Activated CD4-positive, alpha-beta T cell treated with anti-CD3 and anti-CD28 coated beads, Interleukin-2, amount 10 ng/mL, durations not matched to agents 7 days and 5 days (primary cell): ENCODE measurements at places on chromosomes 12 and 14.

DNA sequence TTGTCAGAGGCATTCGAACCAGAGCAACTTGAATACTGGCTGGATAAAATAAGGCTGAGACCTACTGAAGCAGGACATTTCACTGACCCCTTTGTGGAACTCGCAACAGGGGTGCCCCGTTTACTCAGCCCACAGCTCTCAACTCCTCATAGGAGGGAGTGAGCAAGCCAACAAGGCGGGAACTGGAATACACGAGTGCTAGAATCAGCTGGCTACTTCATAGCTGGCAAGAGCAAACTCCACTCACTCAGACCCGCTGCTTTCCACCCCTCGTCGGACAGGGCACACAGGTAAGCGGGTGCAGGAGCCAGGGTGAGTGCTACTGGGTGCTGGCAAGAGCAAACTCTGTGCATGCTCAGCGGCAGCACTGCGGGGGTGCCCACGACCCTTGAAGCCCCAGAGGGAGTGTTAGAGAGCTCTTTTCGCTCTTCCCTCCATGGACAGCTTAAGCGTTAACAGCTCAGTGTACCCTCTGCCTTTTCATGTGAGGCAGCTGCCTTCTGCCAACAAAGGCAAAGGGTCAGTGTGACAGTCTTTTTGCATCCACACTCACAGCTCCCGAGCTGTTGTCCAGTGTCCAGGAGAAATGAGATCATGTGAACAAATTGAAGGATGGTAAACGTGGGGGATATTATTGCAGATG is 15.7 kb downstream of the CAPZA3 start:
- DNase-seq: no peak

DNA sequence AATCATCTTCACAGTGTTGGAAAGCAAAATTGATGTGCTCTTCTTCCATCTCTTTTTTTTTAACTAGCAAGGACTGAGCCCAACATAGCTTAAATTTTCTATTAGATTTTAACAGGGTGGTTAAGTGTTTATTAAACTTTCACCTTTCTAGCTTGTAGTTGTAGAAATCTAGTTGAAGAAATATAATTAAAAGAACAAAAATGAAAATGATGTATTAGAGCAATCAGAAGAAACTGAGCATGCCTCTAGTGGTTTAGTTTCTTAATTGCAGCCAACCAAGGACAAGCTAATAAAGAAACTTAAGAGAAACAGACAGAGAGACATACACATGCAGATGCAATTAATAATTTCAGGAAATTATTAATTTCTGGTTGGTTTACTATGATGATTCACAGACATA is 673.0 kb upstream of the LMO3 start:
- no peak for DNase-seq

DNA sequence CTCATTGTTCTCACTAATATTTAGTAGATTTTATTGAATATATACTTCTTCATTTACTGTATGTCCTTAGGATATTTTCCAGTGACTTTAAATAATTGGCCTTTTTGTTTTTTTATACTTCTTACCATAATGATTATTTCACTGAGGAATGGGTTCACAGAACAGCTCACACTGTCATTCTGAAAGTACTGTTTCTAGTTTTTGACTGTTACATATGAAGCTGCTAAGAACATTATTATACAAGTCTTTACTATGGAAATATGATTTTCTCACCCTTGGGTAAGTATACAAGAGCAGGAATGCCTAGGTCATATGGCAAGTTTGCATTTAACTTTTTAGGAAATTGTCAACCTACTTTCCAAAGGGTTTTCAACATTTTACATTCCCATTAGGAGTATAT is 343.1 kb downstream of the CCER1 start:
- no peak for DNase-seq

GRCh38 chr14:32432813-32433538 is 103.9 kb downstream of the AKAP6 start:
- no peak for DNase-seq

DNA sequence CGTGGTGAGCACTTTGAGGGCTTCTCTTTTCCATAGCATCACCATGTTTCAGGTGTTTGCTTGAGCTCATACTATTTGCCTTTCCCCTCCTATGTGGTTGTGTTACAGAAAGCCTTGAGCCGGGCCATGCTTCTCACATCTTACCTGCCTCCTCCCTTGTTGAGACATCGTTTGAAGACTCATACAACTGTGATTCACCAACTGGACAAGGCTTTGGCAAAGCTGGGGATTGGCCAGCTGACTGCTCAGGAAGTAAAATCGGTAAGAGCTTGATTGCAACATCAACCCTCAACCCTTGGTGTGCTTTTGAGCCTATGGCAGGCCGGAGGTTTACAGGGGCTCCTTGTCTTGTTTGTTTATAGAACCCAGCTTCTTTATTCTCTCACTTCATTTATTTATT is 8.1 kb downstream of the LETMD1 start:
- DNase-seq: no peak

- DNase-seq: no peak
Measured at GRCh38 chr14:78130356-78130755, 39.8 kb upstream of the NRXN3 start.

DNA sequence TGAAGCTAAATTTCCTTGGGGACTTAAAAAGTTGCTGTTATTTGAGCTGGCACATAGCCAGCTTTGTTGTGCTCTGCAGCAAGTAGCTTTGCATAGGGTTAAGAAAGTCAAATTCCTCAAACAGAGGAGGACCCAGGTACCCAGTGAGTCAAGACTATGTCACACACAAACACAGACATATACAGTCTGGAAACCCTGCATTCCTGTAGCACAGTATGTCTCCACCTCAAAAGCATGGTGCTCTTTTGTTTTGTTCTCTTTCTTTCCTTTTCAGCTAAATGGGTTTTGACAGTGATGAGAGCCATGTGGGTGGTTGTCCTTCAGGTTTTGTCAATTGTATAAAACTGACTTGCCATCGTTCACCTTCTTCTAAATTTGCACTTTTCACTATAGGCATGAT is 179.6 kb upstream of the DIO2 start:
- DNase-seq: no peak

DNA sequence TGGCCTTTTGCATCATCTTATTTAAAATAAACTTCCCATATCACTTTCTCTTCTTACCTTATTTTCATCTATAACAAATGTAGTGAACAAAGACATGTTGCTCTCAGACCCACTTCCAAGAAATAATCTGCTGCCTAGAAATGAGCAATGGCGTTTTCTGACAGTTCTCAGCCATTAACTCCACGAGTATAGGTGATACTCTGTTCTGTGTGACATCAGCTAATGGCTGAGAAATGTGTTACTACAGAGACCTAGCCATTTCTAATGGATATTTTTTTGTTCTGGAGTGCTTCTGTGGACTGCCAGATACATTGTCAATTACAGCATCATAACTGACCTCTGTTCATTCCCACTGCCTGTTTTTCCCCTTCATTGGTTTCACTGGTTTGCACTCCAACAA is 67.8 kb downstream of the CCDC59 start:
- DNase-seq: no peak

- DNase-seq: no peak
Measured at GRCh38 chr12:120914794-120915193, 10.6 kb upstream of the SPPL3 start.

GRCh38 chr12:117587631-117588287 is 226.3 kb upstream of the NOS1 start:
- DNase-seq: peak; percentile 43

GRCh38 chr14:71487941-71488340 is 444.3 kb upstream of the RGS6 start:
- no peak for DNase-seq

DNA sequence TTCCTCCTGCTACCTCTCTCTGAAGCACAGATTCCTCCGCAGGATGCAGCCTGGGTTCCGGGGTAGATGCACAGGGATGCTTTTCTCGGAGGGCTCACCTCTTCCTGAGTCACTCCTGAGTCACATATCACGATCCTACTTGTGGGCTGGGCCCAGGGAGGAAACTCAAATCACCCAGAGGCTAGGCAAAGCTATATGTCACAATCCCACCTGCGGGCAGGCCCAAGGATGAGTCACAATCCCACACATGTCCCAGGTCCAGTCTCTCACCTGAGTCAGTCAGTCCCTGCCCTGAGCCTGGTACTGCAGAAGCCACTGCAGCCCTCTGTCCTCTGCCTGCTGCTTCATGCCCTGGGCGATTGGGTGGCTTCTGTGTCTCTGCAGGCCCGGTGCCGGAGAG is 149.0 kb upstream of the GSC start:
- no peak for DNase-seq

DNA sequence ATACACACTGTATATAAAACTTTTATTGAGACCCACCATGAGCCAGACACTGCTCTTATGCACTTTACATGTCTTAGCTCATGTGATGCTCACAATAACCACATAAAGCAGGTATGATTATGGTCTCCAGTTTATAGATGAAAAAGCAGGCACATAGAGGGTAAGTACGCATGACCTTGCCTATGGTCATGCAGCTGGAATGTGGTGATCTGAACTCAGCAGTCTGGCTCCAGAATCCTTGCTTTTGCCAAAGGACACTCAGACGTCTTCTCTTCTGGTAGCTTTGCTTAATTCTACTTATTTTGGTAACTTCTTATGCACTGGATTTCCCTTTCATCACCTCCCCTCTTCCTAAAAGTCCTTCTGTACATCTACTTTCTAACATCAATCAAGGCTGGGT is 103.3 kb upstream of the CRY1 start:
- no peak for DNase-seq

GRCh38 chr12:50240792-50241114 is 42.6 kb downstream of the LIMA1 start:
- DNase-seq: no peak

GRCh38 chr14:68736471-68736871 is 56.4 kb downstream of the ZFP36L1 start:
- no peak for DNase-seq

- peak; percentile 48 for DNase-seq
Measured at GRCh38 chr12:47361389-47362021, 281.7 kb upstream of the AMIGO2 start.

GRCh38 chr12:104718304-104718929 is 239.7 kb downstream of the SLC41A2 start:
- DNase-seq: no peak

DNA sequence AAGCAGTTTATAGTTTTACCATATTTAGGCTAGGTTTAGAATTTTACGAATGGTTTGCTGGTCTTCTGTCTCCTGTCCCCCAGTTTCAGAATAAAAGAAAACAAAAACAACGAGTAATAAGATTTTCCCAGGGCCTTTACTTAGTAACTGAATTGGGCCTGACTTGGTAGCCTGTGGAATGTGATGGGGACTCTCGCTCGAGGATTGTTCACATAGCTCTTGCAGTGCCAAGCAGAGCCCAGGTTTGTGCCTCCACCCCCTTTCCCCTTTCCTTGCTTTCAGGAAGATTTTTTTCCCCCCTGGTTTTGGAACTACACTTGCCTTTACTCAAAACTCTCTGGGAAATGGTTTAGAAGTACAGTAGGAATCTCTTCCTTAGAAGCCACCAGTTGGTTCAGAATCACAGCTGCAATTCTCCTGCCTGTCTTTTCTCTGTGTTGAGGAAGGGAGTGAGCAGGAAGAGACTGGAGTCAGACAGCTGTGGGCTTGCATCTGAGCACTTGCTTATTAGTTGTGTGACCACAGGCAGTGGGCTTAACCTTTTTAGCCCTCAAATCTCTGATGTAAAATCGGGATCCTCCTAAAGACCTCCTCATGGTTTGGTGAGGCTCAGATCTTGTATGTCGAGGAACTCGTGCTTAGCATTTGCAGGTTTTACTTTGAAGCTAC is 501.2 kb downstream of the PCNX1 start:
- no peak for DNase-seq

DNA sequence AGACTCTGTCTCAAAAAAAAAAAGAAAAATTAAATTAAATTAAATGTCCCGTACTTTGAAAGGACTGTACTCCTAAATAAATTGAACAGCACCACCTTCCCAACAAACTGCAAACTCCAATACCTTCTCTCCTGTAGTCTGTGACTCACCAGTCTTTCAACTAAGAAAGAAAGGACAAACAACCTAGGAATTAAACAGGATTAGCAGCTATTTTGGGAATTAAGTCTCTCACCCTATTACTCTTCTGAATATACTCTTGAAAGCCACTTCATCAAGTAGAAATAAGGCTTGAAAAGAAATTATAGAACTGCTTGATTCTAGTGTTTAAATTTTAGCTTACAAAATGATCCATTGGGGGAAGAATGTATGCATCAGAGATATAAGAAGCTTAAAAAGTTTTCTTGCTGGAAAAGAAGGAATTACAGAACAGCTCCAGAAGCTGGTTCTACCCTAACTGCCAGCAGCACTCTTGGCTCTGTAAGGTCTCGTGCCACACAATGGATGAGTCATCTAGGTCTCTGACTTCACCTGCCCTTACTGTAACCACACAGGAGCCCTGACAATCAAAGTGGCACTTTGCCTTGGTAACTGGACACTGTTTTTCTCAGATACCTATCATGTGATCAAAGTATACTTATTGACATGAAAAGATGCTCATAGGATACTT is 57.0 kb upstream of the CERS5 start:
- DNase-seq: peak; percentile 54

- no peak for DNase-seq
Measured at GRCh38 chr14:99188731-99189191, 83.2 kb downstream of the BCL11B start.

DNA sequence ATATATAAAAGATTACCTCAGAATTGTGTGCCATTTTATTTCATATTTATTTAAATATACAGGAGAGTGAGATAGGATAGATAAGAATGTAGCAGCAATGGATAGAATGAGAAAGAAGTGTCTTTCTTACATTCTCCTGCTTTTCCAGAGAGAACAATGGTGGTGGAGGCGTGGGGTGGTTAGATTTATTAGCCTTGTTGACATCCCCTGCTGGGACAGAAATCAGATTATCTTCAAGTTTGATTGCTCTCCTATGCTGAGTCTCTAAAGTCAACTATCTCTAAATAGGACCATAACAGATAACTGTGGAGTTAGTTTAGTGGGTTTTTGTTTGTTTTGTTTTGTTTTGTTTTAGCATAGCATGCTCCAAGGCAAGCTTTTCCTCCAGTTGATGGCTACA is 397.6 kb downstream of the LRFN5 start:
- DNase-seq: no peak

DNA sequence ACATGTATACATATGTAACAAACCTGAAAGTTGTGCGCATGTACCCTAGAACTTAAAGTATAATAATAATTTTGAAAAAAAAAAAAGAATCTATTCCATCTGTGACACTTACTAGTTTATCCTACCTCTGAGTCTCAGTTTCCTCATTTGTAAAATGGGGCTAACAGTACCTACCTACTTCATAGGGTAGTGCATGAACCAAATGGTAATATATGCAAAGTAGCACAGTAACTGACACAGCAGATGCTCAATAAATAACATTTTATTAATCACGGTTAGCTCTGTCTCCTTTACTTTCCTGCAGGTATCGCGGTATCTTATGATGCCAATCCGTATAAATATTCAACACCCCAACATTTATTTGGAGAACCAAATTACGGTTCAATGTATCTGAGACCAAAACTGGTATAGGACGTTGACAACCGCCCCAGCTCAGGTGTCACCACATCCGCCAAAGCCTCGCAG is 703 bp downstream of the TMED10 start:
- DNase-seq: no peak

DNA sequence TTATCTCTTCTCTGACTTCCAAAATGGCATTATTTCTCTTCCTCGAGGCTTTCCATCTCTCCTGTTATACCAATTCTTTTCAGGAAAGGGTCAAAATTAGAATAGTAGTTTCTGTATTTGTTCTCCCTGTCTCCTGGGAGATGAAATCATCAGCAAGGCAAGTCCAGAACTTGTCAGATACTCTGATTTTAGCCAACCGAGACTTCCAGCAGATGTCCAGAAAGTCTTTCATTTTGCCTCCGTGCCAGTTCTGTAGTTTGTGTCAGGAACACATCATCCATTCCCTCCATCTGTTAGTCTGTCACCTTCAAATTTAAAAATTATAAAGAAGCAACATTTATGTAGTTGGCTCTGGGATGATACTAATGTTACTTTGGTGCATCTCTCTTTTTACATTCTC is 275.7 kb downstream of the CCDC59 start:
- DNase-seq: no peak
